Nucleus accumbens (tissue), 56 donors: ENCODE measurements at places on chromosomes 6 and 20.

GRCh38 chr20:19463597-19463996 lies 251.2 kb downstream of the SLC24A3 start:
- DNase-seq: no peak

DNA sequence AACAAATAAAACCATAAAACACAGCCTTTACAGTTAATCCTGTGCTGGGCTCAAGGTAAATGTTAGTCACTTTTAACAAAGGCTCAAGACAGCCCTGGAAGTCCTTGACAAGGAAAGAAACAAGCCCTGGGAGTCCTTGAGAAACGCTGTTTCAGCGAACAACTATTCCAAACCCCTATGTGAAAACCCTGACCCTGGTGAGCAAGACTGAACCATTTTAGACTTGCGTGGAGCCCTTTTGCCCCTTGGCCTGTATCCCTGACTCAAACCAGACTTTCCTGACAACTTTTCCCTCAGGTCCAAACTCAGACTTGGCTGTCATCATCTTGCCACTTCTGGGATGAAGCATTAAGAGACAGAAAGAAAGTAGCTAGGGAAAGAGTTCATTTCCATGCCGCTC lies 180.4 kb downstream of the AIG1 start:
- DNase-seq: no peak

DNA sequence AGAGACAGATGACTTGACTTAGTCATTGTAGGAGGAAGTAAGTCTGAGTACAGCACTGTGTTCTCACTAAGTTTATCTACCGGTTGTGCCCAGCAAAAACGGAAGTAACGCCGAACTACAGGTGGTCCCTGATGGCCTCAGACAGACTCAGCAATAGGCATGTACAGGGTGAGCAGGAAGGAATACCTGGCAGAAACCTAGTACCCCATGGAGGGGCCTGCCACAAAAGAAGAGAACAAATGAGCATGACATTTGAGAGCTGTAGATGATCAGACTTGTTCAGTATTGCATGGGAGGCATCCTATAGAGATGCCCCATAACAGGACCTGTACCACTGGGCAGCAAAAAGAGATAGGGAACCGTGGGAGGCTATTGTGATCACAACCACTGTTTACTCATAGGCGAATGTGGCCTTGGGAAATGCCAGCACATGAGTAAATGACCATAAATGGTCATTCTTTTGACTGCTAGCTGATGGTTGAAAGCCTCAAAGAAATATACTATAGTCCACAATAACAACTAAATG lies 106.4 kb upstream of the TAB2 start:
- DNase-seq: no peak

- DNase-seq: no peak
Observed at GRCh38 chr6:47207261-47207660, 102.4 kb downstream of the TNFRSF21 start.

DNA sequence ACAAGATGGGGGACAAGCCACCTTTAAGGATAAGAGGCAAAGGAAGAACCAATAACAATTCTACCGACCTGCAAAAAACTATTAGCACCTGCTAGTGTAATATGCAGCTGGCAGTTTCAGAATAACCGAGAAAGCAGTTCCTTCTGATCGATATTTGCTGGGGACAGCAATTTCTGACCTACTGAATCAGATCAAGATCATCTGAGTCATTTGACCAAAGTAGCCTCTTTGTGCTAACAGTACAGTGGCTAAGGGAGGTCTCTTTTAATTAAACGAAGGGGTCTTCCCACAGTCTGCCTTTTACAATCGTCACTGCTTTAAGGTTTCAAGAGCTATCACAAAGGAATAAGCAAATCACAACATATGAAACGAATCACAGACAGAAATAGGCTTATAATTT lies 318.9 kb downstream of the BTBD9 start:
- no peak for DNase-seq

DNA sequence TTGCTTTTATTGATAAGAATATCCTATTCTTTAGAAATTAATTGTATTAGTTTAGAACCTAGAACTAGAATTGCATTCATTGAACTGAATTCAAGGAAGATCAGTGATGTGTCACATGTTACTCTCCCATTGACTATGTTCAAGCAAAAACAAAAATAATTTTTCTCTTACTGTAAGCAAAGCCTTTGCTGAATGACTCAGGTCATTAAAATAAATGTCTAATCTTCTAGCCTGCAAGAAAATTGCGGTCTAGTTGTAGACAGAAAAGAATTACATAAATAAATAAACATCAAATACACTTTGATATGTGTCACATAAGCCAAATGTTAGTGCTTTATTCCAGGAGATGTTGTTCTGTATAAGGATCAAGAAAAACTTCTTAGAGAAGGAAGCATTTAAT lies 387.9 kb downstream of the ADGRB3 start:
- no peak for DNase-seq

GRCh38 chr6:161085246-161085645 lies 93.7 kb downstream of the MAP3K4 start:
- DNase-seq: no peak

- DNase-seq: peak; percentile 70
Observed at GRCh38 chr20:57346477-57346876, 4.6 kb upstream of the RAE1 start.
